ENCODE measurements at places on chromosomes 13 and 19.

DNA sequence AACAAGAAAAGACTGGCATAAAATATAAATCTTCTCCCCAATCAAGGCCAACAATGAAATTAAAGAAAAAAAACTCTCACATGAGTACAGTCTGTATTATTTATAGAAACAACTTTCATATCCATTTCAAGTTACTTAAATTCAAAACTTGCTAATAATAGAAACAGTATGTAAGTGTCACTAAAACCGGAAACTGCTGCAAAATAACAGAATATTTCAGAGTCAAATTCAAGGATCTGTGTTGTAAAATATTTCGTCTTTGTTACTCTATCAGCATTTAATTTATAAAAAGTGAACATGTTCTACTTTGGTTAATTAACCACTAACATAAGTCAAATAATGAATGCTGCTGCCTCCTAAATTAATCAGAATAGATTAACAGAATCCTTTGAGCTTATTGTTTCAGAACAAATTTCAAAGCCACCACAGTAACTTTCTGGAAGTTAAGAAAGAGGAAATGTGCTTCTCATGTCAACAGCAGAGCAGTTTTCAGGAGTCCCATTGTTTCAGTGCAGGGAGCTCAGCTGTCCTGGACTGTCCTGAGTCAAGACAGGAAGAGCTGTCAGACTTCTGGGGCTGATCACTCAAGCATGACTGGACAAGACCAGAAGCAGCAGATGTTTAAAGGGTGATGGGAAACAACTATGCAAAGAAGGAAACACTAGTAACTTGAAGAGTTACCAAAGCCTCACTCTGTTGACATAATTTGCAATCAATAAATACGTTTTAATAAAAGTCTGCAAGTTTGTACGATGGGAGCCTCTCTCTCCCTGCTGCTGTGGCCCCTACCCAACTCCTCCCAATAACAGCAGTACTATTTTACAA, 76.9 kb downstream of the FOXO1 start:
- DNase-seq = no peak

DNA sequence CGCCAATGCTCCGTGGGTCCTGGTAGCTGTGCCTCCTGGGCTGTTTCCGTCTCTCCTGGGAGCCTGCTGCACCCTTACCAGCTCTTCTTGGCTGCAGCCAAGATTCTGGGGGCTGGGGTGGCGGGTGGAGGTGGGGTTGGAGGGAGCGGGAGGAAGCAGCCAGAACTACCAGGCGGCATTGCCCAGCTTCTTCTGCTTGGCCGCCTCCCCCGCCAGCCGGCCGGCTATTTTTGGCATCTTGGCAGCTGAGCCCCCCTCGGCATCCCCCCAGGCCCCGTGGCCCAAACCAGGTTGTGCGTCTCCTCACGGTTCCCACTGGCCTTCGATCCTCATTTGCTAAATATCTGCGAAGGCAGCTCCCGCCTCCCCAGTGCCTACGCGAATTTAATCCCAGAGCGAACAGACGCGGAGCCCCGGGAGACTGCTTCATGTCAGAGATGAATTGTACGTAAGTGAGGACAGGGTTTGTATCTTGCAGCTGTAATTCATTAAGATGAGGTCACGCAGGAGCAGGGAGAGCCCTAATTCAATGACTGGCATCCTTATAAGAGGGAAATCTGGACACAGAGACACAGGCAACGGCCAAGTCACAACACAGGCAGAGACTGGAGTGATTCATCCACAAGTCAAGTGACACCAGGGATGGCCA, 12.8 kb upstream of the PEAK3 start:
- no peak for DNase-seq

DNA sequence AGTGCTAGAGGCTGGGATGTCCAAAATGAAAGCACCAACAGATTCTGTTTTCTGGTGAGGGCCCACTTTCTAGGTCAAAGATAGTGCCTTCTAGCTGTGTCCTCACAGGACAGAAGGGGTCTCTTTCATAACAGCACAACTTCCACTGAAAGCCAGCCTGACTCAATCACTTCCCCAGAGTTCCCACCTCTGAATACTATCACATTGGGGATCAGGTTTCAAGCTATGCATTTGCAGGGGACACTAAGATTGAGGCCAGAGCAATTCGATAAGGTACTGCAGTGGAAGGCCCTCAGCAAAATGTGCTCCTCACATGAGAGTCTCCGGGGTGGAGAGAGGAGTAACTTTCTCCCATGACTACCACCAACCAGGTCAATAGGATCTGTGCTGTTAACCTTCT, 1501.5 kb downstream of the EFNB2 start:
- DNase-seq = no peak

- no peak for DNase-seq
Observed at GRCh38 chr19:2103045-2103707, 6.5 kb downstream of the IZUMO4 start.

GRCh38 chr13:48316826-48317510, 13.4 kb downstream of the RB1 start:
- no peak for DNase-seq

GRCh38 chr13:27638521-27638920, 16.8 kb downstream of the POLR1D start:
- DNase-seq = no peak

GRCh38 chr19:36093687-36094086, 17.3 kb upstream of the OVOL3 start:
- no peak for DNase-seq

DNA sequence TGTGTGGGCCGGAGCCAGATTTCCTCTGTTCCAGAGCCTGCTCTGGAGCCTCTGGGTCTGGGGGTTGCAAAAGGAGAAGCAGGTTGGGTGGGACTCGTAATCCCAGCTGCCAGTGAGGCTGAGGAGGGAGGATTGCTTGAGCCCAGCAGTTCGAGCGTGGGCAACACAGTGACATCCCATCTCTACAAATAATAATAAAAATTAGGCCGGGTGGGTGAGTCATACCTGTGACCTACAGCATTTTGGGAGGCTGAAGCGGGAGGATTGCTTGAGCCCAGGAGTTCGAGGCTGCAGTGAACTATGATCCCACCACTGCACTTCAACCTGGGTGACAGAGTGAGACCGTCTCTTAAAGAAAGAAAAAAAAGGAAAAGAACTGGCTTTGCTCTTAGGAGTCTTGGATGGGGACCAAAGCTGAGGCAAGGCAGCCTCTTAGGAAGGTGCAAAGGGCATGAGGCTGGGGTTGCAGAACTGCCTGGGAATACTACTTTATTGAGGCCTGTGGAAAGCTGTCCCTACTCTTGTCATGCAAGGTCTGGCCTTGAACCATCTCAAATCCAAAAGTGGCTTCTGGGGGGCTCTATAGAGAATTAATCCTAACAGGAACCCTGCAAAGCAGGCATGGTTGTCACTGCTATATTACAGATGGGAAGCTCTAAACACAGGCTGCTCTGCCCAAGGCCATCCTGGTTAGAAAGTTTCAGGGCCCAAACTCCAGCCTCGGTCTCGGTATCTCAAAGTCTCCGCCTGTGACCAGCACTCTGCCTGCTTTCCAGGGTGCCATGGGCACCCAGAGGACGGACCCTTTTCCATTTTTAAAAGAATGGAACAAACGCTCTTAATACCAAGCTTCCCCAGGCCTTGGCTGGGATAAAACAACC, 880 bp upstream of the C19orf12 start:
- no peak for DNase-seq
